ENCODE measurements at places on chromosomes 5 and 9.

DNA sequence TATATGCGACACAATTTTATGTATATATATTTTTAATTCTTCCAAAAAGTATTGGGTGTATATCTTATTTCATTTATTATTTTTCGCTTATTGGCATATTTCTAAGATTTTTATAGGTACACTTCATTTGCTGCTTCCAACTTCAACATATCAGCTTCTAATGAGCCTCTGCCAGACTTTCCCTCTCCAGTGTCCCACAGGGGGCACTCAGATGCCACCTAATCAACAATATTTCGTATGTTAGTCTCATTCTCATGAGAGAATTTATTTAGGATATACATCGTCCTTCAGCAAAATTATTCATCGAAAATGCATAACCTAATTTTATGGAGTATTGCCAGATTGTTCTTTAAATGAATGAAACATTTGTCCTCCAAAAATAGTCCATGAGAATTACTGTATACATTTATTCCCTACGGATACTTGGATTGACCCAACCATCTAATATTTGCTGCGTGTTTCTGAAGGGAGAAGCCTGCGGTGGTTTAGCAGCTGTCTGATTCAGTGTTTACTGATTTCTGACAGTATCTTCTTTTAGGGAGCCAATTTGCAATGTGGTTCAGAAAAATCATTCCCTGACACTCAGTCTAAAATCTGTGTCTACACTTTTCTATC, 100.6 kb upstream of the SELENOP start:
- peak; percentile 23 for DNase-seq

- no peak for DNase-seq
Observed at GRCh38 chr5:73280386-73280785, 107.4 kb downstream of the TMEM174 start.

DNA sequence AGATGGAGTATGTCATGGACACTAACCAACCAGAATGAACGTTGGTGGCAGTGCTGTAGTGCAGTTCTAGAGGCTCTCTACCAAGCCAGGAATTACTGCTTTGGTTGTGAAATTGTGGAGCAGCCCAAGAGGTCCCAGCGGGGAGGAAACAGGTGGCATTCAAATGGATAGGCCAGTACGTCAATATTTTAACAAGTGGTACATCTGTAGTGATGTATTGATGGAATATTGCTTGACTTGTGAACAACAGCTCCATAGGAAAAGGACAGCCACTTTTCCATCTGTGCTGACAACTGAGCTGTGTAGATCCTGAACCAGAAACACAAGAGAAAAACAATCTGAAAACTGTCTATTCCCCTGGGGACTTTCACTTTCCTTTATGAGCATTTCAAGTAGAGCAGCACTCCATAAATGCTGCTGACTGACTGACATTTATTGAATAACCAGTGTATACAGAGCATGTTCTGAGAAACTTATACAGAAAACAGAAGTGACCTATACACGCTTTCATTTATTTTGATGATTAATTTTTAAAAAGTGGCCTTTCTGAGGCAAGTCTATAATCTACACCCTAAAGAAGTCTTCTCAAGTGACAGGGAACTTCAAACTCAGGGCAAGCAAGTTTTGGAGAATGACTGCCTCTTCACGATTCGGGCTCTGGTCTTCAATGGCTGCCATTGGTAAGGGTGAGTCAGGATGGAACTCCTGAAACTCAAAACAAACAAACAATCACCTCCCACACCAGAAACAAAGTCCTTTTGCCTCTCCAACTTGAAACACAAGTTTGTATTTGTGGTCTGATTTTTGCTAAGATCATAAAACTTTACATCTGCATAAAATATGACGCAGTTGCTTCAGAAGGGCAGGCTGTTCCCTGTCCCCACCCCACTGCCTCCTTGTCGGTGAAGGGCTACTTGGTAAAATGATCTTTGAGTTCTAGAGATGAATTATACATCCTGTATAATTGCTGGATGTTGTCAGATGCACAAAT, 362.4 kb downstream of the NDUFS4 start:
- no peak for DNase-seq

DNA sequence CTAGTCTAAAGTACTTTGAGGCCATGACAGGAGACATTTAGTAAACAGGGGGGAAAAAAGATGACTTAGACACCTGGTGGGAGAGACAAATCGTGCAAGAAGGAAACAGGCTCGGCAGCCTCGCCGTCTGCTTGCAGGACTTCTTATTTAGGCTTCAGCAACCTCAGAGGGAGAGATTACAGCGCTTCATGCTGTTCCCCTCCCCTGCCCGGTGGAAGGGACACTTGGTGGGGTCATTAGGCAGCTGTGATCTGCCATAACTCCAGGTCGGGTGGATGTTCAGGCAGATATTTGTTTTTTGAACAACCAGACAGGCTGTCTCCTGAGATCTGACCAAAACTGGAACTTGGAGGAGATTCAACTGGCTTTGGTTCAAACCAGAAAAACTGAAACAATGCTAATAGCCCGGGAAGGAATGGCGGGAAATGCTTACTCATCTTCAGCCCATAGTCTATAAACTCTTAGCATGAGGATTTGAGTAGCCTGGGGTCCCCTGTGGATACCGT, 38.1 kb upstream of the CD180 start:
- DNase-seq: no peak

DNA sequence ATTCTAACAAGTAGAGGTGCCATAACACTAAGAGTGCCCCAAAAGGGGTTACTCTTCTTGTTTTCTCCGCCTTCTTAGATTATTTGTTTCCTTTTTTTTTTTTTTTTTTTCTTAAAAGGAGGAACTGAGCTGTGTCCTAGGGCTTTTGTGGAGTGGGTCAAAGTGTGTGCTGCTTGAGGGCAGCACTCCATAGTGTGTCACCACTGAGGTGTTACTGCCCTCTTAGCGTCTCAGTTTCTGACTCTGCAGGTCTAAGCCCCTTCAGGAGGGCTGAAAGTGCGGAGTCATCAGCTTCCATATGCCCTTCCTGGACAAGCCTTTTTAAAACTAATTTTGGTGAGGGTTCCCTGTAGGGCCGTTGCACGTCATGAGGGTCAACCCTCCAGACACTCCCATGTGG, 12.6 kb upstream of the NANS start:
- DNase-seq: no peak

DNA sequence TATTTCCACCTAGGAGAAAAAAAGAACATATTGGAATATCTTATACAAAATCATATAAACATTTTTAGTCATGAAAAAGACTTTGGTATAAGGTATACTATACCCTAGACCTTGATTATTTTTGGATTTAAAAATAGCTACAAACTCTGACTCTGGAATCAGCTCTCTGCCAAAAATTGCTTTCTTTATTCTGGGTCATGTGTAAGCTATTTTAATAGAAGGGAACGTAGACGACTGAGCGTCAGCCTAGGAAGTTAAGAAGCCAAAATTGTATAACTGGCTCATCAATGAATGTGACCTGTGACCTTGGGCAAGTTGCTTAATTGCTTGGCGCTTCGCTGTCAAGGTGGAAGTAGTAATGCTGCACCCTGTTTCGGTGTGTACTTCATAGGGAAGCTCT, 157.1 kb downstream of the PARP8 start:
- no peak for DNase-seq

- no peak for DNase-seq
Observed at GRCh38 chr9:738209-738915, 103.1 kb upstream of the DMRT1 start.

DNA sequence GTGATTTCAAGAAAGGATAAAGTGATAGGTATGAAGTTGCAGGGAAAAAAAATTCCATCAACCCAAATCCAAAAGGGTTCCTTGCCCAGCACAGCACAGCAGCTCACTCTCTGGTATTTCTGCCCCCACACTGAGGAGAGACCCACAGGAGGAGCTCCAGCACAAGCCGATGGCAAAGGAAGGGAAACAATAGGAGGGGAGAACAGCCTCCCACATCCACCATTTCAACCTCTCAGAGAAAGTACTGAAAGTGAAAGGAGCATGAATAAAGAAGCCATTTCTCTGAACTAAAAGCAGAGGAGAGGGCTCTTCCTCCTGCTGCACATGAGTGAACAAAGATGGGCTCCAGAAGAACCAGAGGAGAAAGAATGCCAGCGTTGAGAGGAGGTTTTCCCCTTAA, 54.9 kb upstream of the ZSWIM6 start:
- no peak for DNase-seq
